ENCODE measurements at places on chromosomes 5 and 9.

DNA sequence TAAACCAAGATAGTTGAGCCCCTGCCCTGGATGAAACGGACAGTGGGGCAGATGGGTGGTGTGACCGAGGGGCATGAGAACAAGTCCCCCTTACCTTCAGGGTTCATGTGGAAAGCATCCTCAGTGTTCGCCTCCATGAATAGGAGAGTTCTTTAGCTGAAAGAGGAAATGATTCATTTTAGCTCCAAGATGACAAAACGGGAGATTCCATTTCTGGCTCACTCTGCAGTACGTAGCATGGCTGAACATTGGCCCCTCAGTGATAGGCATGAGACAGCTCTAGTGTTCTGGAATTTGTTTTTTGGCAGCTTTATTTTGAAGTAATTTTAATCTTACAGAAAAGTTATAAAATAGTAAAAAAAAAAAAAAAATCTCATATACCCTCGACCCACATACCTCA lies 70.2 kb upstream of the AGXT2 start:
- DNase-seq, result peak; percentile 53

DNA sequence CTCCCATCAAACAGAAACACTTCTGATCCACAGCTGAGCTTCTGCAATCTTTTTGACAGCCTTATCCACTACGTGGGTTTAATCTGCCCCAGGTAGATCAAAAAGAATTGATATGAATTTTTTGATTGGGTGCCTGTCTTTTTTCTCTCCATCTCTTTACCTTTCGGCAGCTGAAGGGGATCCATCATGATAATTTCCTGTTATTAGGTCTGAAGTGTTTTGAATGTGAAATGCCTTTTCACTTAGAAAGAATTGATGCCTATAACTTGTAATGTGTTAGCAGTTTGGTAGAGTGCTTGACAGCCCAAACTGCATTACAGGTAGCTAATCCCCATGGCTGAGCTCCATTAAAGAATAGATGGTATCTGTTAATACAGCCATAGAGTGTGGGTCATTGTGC lies 745.4 kb downstream of the TLR4 start:
- no peak for DNase-seq

- DNase-seq, result no peak
Measured at GRCh38 chr5:16642867-16643266, 26.1 kb upstream of the RETREG1 start.

DNA sequence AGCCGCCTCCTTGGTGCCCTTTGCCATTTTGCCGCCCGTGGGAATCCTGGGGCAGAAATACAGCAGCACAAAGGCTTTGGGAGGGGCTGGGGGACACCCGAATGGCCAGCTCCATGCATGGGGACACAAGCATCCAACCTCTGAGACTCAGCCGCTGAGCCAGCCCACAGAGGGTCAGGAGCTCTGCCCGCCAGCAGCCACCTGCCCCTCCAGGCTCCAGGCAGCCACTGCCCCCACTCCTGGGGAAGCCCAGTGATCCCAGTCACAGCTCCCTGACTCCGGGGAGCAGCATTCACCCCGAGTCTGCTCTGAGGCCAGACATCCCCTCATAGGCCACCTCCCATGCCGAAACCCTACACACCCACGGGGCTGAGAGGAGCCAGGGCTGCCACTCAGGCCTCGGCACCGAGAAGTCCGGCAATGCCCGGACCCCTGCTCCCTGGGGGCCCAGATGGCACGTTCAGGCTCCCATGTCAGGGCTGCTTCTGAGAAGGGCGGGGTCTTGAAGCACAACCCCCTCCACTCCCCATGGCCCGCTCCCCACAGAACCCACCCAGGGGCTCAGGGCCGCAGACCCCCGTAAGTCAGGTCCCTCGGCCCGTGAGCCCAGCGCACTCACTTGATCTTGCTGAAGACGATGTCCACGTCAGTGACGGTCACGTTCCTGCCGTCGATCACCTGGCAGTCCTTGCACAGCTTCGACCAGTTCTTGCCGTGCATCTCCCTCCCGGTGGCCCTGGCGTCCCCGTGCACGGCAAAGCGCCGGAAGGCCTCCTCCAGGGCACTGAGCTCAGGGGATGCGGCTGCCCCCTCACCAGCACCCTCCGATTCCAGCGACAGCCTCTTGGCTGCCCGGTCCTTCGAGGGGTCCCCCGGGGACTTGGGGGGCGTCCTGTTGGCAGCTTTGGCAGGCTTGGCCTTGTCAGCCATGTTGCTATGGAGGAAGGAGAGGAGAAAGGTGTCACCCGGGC lies 15.7 kb downstream of the TPPP start:
- no peak for DNase-seq

GRCh38 chr9:652914-653313 lies 188.6 kb upstream of the DMRT1 start:
- DNase-seq, result no peak

DNA sequence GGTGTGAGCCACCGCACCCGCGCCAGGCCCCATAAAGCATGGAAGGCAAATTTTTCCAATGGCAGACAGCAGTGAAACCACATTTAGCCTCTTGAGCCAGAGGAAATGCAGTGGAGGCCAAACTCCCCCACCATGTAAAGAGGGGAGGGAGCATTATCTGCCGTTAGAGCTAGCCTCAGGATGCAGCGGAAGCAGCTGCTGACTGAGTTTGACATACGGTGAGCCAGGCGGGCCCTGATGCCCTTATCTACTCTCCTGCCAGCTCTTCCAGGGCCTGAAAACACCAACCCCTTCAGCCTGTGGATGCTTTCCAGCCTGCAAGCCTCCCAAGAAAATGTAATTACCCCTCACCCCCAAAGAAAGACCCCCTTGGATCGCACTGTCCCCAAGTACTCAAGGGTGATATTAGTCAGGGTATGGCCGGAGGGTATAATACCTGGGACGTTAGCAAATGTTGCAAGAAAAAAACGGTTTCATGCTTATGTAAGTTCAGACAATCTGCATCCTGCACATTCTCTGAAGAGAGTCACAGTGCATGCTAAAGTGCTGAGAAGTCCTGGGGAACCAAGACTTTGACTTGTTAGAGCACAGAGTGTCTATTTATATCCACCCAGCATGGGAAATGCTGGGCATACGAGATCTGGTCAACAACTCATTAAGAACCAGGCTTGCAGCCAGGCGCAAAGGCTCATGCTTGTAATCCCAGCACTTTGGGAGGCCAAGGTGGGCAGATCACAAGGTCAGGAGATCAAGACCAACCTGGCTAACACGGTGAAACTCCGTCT lies 11.3 kb upstream of the GGTA1 start:
- no peak for DNase-seq

DNA sequence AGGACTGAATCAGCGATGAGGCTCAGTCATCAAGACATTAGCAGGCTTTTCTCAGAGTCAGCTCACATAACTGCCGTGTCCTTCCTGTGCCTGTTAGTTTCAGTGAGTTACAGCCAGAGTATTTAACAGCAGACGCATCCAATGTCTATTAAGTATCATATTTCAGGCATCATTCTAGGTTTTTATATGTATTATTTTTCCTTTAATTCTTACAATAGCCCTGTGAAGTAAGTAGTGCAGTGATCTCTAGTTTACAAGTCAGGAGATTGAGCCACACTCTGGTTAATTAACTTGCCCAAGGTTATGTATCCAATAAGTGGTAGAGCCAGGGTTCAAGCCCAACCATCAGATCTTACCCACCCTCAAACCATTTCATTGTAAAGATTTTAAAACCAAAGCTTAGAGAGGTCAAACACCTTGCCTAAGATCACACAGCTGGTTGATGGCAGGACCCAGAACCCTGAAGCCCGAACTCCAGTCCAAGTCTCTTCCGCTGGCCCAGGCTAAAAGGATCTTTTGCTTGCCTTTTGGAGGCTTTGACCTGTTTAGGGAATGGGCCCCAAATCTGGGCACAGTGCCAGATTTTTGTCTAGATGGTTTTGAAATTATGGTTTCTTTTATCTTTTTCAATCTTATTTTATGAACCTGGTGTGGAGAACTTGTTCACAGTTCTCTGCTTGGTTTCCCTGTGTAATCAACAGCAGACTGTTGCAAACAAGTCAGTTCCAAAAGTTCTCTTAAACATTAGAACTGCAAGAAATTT lies 261.2 kb upstream of the CLINT1 start:
- DNase-seq, result no peak

GRCh38 chr5:41649659-41650058 lies 139.3 kb upstream of the PLCXD3 start:
- DNase-seq, result no peak

- peak; percentile 52 for DNase-seq
Measured at GRCh38 chr9:120336021-120336752, 243.8 kb downstream of the CDK5RAP2 start.

DNA sequence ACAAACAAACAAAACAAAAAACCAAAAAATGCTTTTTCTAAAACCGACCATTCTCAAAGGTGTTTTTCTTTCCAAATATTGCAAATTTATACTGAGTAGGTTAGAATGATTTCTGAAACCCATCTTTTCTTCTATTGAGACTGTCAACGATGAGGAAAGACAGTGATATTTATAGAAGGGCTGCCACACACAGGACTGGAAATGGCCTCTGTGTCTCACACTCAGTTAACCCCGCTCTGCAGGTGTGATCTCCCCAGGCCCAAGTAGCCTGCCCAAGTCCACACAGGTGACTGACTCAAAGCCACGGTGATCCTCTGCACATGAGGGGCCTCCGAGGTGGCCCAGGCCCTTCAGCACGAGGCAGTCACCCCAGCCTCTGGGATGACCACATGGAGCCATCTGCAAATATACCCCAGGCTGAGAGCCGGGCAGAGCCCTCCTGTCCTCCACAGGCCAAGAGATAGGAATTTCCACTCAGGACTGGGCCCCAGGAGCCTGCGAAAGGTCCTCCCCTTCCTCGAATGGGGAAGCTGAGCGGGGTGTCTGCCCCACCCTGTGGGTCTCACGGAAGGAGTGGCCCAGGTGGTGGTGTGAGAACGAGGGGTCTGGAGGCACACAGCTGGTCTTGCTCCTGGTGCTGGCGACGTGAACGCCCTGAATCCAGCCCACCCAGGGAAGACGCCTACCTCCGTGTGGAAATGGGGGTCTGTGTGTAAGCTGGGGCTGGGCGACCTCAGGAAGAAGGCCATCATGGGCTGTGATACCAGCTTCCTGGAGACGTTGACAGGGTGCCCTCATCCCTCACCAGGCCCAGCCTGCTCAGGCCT lies 53.0 kb upstream of the PHYKPL start:
- no peak for DNase-seq

DNA sequence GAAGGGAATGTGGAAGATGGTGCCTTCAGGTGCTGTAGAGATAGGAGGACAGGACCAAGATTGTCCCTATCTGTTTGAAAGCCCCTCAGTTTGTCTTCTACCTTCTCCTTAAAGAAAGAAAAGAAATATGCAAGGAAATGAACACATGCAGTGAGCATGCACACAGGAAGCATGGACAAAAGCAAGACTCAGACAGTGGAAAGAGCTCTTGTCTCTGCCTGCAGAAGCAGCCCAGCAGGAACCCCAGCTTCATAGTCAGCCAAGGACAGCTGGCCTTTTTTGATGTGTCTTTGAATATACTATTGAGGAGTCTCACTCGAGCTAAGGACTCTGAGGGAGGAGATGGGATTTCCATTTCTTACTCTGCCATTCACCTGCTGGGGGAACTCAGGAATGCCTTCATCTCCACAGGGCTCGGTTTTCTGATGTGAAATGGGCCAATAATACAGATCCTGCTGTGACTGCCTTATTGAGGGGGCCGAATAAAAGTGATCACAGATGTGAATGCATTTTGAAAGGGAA lies 132.5 kb upstream of the ADRA1B start:
- DNase-seq, result no peak

- DNase-seq, result no peak
Measured at GRCh38 chr5:52758014-52758413, 29.7 kb upstream of the ITGA1 start.

DNA sequence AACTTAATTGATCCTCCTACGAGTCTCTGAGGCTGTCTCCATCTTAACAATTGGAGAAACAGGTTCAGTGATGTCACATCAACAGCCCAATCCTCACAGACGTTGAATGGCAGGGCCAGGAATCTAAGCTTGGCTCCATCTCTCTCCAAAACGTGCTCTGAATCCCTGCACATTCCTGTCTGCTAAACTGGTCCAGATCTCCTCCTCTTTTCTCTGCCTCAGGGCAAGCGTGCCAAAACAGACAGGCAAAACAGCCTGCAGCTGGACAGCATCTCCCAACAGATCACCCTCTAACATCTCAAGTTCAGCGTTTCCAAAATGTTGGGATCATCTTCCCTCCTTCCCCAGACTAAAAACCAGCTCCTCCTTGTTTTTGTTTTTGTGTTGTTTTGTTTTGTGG lies 6.6 kb downstream of the FBP1 start:
- no peak for DNase-seq

- no peak for DNase-seq
Measured at GRCh38 chr9:34884747-34885189, 73.3 kb upstream of the PHF24 start.

DNA sequence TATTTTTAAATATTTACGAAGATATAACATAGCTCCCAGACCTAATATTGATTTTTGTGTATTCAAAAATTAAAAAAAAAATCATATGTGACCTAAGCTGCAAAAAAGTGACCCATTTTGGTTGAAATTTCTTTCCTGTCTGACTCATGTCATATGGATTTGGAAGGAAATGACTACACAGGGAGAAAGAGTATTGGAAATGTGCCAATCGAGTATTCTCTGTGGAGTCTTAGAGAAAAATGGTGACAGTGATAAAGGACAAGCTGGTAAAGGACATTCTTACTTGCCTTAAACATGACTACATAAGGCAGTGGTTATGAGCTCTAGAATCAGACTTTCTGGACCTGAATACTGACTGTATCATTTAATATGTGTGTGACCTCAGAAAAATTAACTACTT lies 262.9 kb upstream of the PTPRD start:
- peak; percentile 70 for DNase-seq

DNA sequence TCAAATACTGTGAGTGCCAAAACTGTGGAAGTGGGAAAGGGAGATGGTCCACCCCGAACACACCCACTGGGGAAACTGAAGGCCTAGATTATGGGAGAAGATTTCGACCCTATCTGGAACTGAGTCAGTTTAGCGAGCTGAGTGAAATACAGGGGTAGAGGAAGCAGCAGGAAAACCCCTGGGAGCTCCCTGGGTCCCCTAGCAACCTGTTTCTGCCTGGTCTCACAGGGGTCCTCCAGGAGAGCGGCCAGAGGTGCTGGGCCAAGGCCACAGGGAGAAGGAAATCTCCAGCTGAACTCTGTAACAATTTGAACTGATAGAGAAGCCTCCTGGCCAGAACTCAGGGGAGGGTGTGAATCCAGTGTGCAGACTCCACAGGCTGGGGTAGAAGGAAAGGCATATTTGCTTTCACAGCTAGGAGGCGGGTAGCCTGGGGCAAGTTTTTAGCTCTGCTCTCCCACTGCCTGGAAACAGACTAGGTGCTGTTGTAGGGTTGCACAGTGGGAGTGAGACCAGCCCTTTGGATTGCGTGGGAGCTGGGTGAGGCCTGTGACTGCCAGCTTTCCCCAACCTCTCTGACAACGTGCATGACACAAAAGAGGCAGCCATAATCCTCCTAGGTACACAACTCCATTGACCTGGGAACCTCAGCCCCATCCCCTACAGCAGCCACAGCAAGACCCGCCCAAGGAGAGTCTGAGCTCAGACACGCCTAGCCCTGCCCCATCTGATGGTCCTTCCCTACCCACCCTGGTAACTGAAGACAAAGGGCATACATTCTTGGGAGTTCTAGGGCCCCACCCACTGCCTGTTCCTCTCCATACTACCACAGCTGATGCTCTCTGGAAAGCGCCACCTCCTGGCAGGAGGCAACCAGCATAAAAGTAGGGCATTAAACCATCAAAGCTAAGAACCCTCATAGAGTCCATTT lies 78.8 kb upstream of the GPBP1 start:
- DNase-seq, result no peak

Measured in RKO (cell line).